ENCODE measurements at places on chromosomes 3 and 15.

DNA sequence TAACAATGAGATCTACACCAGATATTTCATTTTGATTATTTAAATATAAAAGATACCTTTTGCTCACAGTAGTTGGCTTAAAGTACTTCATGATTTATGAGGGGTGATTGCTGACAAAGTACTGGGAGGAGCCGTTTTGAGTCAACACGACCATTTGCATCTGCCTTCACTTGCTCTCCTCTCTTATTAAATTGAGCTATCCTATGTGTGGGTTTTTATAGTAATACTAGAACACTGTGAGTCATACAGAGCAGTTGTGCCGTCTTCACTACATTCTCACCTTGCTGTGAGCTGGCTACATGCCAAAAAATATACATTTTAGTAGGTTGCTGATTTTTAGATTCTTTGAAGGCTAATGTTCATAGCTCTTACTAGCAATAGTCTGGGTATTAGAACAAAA lies 161.2 kb downstream of the ALCAM start:
- DNase-seq, result peak; percentile 22

DNA sequence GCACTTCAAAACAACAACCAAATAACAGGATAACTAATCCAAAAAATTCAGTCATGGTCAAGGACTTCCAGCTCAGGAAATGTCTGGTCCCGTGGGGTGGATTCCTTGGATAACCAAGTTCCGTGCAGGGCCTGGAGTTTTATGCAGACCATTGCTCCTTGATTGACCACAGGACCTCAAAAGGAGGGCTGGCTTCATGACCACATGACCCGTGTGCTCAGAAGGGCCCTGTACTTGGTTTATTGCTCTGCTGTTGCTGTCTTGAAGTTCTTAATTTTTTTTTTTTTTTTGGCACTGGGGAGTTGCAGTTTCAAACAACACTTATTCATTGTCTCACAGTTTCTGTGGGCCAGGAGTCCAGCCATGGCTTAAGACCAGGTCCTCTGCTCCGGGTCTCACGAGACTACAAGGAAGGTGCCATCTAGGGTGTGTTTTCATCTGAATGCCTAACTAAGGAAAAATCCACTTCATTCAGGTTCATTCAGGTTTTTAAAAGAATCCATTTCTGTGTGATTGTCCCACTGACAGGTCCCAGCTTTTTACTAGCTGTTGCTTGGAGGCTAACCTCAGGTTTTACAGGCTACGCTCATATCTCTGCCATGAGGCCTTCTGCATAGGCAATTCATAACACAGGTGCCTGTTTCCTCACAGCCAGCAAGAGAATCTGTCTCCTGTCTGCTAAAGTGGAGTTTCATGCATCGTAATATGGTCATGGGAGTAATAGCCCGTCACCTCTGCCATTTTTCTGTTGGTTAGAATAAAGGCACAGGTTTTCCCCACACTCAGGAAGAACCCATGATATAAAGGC lies 65.3 kb downstream of the FLNB start:
- DNase-seq, result no peak

DNA sequence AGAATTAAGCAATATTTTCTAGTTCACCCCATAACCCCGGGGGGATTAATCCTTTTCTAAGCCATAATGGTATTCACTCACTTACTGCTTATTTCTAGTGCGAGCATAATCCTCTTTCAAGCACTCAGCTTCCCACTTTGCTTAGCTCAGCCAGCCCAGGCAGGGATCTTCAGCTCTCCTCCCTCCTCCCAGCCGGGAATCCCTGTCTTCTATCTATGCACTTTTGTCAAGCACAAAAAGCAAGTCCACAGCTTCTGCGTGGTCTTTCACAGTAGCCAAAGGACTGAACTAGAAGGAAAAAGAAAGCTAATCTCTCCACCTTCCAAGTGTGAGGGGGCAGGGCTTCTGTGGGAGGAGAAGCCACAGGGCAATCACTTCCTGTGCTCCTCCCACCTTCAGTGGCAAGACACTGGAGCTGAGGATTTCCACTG lies 62.8 kb downstream of the PEX5L start:
- no peak for DNase-seq

GRCh38 chr3:42741796-42742195 lies 31.3 kb downstream of the CCDC13 start:
- DNase-seq, result no peak

- DNase-seq, result no peak
Measured at GRCh38 chr15:85743392-85744055, 51.2 kb downstream of the KLHL25 start.

- DNase-seq, result no peak
Measured at GRCh38 chr15:67882487-67883233, 42.8 kb upstream of the RNU6-1 start.

- no peak for DNase-seq
Measured at GRCh38 chr3:17752436-17752835, 10.0 kb upstream of the TBC1D5 start.

- DNase-seq, result no peak
Measured at GRCh38 chr3:112460519-112461195, 38.6 kb downstream of the BTLA start.

- no peak for DNase-seq
Measured at GRCh38 chr3:140753865-140754754, 76.2 kb downstream of the TRIM42 start.

DNA sequence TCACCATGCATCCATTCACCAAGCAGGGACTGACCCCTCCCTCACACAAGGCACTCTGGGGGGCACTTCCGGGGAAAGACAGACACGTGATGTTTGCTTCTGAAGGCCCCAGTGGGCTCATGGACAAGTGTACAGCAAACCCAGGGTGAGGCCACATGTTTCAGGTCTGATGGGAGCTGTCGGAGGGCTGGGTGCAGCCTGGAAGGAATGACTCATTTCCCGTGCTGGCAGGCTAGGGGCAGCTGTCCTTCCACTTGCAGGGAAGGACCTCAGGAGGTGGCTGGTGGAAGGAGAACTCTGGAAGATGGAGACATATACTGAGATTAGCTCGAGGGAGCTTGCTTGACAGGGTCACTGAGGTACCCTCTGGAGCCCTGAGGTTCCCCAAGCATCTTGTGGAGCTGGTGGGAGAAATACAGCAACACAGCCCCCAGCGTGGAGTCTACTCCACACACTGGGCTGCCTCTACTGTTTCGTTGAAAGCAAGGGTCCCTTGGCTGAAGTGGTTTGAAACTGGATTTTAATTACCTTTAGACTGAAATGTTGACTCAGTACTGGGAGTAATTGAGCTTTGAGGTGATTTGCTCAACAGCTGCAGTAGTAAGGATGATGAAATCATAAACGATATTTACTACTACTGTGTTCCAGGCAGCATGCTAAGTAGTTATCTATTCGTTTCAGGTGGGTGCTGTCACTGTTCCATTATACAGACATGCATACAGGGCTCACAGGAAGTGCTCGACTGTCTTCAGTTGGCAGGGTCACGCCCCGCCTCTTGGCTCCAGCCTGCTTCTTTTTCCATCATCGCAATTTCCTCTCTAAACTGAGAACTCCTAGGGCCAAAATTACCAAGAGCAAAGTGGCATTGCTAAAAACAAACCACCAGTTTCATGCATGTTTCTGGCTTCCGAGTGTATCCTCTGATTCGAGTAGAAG lies 230.4 kb downstream of the ADAMTS17 start:
- DNase-seq, result peak; percentile 56
